Urothelium cell line (cell line): ENCODE measurements at places on chromosomes 3 and 15.

DNA sequence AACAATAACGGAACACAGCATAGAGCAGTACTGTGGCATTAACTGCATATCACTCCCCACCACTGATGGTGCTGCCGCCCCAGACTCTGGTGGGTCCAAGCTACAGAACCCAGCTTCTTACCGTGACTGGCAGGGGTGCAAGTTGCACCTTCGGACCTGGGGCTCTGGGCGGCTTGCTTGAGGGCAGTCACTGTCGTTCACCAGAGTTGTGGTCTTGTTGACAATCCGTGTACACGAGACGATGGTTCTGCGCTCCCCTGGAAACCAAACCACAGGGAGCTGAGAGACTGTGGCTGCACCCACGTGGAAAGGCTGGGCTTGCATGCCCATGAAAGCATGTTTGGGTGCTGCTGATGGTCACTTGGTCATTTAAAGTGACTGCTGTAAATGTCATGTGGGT, 293.0 kb downstream of the ADAMTS17 start:
- no peak for DNase-seq

GRCh38 chr3:67384016-67384415, 270.4 kb downstream of the SUCLG2 start:
- DNase-seq = no peak

- DNase-seq = no peak
Observed at GRCh38 chr3:133230195-133230594, 169.7 kb upstream of the BFSP2 start.

- DNase-seq = no peak
Observed at GRCh38 chr3:171349392-171349791, 110.8 kb downstream of the TNIK start.

- peak; percentile 21 for DNase-seq
Observed at GRCh38 chr15:84915606-84915958, 31.1 kb downstream of the SLC28A1 start.

DNA sequence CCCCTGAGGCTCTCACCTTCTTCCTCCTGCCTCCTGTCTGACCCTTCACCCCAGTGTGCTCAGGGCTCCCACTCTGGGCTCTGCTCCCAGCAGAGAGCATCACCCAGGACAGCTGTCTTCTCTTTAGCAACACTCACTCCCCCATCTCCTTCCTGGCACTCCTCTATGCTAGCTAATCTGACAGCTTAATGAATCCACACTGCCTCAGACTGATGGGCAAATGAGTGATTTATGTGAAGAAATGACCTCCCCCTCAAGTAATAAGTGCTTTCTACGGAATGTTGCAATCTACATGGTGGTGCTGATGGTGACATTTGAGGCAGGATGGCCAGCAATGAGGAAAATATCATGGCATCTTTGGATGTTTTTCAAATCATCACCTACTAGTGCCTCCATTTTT, 83.6 kb downstream of the LSM3 start:
- no peak for DNase-seq

GRCh38 chr15:88020806-88021205, 235.7 kb downstream of the NTRK3 start:
- no peak for DNase-seq

- no peak for DNase-seq
Observed at GRCh38 chr3:187041362-187042307, 97.7 kb downstream of the RPL39L start.

DNA sequence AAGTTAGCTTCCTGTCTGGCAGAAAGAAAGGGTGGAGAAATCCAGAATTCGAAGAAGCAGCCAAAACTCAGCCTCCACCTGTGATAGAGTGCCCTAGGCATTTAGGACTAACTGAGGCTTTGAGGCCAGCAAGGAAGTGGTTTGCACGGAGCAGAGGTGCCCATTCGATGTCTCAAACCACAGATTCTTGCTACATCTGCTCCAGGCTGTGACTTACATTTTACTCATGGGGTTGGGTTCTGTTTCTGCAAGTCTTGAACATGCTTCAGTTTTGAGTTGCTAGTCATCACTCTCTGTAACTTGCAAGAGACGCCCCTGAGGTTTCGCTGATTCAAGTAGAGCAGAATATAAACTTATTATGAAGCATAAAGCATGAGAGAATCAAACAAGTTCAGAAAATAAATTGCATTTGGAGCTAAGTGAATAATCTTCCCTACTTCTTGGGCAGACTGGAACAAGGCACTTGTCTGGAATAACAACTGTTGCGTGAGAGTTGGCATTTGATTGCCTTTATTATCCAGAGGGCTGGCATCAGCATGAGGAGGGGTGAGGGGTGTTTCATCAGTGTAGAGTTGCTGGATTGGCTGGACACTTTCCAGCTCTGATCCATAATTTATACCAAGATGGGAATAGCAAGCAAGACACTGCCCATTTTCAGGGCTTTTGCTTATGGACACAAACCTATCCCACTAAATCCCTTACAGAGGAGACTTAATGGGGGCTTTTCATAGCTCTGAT, 256.5 kb downstream of the AGBL1 start:
- DNase-seq = peak; percentile 20

DNA sequence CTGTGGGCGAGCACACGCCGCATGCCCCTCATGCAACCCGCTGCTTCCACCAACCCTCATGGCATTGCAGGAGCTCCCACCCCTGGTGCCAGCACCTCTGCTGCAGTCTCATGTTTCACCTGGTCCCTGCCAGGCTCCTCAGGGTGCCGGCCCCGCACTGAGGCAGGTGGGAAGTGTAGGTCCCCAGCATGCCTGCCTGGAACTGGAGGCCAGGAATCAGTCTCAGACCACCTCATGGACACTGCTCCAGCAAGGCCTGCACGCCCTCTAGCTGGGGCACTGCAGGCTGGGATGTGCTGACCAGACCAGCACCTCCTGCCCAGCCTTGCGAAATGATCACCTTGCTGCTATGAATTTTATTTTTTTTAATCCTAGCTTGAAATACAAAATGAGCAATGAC, 39.1 kb downstream of the OCA2 start:
- no peak for DNase-seq

- no peak for DNase-seq
Observed at GRCh38 chr3:108076564-108076963, 14.3 kb downstream of the CD47 start.

DNA sequence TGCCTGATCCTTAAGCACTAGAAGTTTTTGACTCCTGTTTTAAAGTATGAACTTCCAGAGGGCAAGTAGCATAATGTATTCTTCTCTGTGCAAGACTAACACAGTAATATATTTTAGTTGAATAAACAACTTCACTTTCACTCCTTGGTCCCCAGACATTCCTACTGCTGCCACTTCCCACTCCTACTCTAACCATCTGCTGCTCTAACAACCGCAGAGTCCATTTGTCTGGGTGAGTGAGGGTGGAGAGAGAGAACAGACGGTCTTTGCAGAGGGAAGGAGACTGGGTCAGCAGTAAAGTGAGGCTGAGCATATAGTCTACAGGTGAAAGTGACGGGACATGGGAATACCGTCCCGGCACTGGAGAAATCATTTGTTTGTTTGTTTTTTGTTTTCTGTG, 301.0 kb upstream of the SLCO3A1 start:
- DNase-seq = no peak

DNA sequence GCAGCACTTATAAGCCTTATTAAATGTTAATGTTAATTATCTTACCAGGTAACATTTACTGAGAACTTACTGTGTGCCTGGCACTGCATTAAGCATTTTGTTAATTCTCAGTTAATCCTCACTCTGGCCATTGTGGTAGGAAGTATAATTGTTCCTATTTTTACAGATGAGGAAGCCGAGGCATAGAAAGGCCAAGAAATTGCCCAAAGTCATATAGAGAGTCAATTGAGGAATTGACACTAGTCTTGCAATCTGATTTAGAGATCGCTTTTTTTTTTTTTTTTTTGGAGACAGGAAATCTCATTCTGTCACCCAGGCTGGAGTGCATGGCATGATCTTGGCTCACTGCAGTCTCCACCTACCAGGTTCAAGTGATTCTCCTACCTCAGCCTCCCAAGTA, 132.6 kb upstream of the PROK2 start:
- DNase-seq = no peak

DNA sequence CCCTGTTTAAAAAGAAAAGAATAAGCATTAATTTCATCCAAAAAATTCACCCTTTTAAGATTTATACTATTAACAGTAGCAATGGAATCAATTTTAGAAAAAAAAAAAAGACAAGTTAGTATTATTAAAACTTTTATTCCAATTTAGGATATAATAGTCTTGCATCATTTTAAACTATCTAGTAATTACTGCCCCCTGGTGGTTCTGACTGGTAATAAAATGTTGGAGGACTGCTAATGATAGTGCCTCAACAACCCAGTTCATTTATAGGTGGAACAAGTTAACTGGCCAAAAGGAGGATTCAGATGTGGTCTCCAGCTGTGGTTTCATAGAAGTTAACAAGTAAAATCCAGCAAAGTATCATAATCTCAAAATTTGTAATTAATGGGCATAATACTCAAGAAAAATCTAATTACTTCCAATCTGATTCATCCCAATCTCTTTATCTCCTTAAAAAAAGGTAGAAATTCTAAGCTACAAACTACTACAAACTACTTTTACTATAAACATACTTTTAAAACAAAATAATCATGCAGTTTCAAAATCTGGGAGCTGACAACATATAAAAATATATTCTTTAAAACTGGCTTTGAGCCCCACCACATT, 30.7 kb upstream of the WDR49 start:
- DNase-seq = peak; percentile 14

GRCh38 chr15:38144921-38145320, 107.7 kb upstream of the SPRED1 start:
- DNase-seq = no peak

- DNase-seq = peak; percentile 46
Observed at GRCh38 chr3:157360044-157360443, 76.6 kb upstream of the PTX3 start.

- no peak for DNase-seq
Observed at GRCh38 chr3:160577556-160578195, 12.3 kb upstream of the KPNA4 start.

DNA sequence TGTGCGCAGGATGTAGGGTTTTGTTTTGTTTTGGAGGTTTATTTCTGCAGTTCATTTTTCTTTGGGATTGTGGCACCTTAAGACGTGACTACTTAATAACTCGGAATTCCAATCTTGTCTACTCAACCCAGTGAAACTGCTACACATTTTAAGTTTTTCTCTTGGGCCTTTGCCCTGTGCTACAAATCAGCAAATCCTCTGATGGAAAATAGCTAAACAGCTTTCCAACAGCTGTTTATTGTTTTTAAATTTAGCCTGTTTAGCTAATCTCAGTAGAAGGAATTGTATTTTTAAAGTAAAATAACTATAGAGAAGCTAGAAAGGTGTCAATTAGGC, 48.4 kb downstream of the OPA1 start:
- no peak for DNase-seq

- no peak for DNase-seq
Observed at GRCh38 chr3:115547207-115547606, 76.1 kb upstream of the GAP43 start.

DNA sequence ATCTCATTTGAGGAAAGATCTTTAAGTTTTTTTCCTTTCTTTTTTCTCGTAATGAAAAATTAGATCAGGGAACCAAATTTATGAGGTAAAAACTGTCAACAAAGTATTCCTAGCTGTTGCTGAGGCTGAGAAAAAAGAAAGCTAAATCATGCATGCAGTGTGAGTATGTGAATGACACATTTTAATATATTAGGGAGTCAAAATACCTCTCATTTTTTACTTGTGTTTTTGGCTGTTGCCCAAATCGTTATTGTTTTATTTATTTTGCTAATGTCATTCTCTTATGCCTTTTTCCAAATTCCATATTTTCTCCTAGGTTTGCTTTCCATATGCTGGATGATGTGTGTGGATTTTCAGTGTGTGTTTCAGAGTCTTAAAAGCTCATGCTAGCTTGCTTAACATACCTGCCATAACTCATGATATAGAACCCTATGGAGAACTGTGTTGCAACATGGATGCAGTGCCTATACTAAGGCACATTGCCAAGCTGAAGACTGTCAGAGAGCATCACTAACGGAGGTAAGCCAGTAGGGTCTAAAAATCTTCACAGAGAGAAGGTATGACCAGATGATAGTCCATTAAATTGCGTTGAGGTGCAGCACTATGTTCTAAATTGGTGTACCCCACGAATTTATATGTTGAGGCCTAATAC, 629.5 kb upstream of the KCNMB2 start:
- DNase-seq = no peak

DNA sequence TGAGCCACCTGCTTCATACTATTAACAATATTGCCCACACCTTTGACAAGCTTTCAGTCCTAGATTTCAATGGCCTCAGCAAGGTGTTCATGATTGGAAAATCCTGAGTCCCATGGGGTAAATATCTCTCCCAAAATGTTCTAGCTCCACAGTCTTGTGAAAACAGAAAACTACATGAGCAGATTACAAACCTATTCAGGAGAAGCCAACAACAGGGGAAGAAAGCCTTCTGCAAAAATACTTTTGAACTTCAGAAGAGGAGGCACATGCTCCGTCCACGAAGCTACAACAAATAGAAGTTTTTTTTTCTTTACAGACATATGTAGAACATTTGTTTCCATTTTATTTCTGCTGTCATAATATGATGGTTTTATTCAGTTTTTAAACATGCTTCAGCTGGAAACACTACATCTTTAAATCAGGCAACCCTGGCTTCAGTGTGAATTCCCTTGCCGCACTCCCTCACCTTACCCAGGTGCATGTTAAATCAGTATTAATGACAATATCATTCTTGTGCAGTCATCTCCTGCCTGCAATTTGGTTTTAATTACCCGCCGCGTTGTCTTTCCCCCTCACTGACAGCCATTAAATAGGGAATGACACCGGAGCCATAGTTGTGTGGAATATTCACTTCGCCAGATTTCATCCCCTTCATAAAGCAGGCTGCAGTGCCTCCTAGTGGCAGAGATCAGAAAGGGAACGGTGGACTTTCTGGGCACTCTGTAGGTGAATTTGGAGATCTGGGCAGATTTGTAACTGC, 725.5 kb upstream of the ARRDC4 start:
- peak; percentile 73 for DNase-seq

DNA sequence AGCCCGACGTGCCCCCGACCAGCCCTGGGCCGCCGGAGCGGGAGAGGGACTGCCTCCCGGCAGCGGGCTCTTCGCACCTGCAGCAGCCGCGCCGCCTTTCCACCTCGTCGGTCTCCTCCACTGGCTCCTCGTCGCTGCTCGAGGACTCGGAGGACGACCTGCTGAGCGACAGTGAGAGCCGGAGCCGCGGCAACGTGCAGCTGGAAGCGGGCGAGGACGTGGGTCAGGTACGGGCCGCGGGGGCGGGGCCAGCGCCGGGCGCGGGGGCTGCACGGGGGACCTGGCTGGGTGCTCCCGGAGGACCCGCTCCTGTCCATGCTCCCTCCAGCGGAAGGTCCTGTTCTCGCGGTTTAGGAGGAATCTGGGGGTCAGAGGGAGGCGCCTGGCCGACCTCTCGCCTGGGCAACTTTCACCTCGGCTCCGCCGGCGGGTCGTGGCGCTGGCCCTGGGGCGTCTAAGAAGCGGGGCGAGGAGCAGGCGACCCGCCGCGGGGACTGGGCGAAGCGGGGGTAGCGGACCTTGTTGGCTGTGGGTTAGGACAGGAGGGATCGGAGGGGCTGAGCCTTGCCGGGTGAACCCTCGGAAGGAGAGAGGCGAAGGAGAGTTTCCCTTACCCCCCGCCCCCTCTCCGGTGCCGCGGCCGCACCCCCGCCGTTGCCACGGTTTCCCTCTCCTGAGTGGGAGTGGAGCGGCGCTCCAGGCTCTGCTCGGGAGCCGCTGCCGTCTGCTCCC, 682 bp downstream of the ITPKA start:
- DNase-seq = peak; percentile 60

- DNase-seq = no peak
Observed at GRCh38 chr15:85276508-85276907, 103.9 kb upstream of the AKAP13 start.
